ENCODE measurements at places on chromosomes 7 and 10. TPM values are rescaled to one million over a fixed set of nuclear protein-coding genes. Genes with fewer than 3 reads are reported as not detected.

SPDYE2 gene
- total RNA-seq = not detected

SKIDA1 gene
- 6.3 TPM for total RNA-seq

TRIM50 gene
- total RNA-seq = not detected

ARHGEF35 gene
- total RNA-seq = 15.7 TPM

TUBB8 gene
- not detected for total RNA-seq

TMEM270 gene
- not detected for total RNA-seq

DTX2 gene
- 54.7 TPM for total RNA-seq

ZNF862 gene
- 3.5 TPM for total RNA-seq

FAM204A gene
- 63.7 TPM for total RNA-seq

SLC26A5 gene
- total RNA-seq = 1.5 TPM

NXPH1 gene
- 3.1 TPM for total RNA-seq

PNLIPRP1 gene
- not detected for total RNA-seq

GPR37 gene
- total RNA-seq = 0.50 TPM

WDR86 gene
- 0.95 TPM for total RNA-seq

RELN gene
- 4.3 TPM for total RNA-seq

EBLN1 gene
- total RNA-seq = not detected

CASTOR2 gene
- 45.6 TPM for total RNA-seq

PKD2L1 gene
- total RNA-seq = not detected

RAB19 gene
- total RNA-seq = 3.8 TPM

CNTNAP2 gene
- total RNA-seq = 42.5 TPM

GPR15LG gene
- not detected for total RNA-seq

Data from Caco-2 (cell line).